Left renal pelvis (tissue), 4 donors: ENCODE measurements at places on chromosomes 6 and 20. TPM values are rescaled to one million over a fixed set of nuclear protein-coding genes. Genes with fewer than 3 reads are reported as not detected.

The NOL7 gene
- polyA plus RNA-seq, result 95.8 TPM

The LY6G5B gene
- 18.7 TPM for polyA plus RNA-seq

The TINAG gene
- 29.7 TPM for polyA plus RNA-seq

The FLRT3 gene
- 51.1 TPM for polyA plus RNA-seq

The PXT1 gene
- polyA plus RNA-seq, result not detected

The RSPH4A gene
- polyA plus RNA-seq, result 3.5 TPM

The HTR1B gene
- 0.40 TPM for polyA plus RNA-seq
